Cerebellar nuclear complex (tissue), 1 donor: ENCODE measurements at places on chromosomes 2 and 18.
A peak's percentile ranks its signal among the peaks of the same experiment; 100 is the strongest.

GRCh38 chr2:124755386-124755785, 730.3 kb downstream of the CNTNAP5 start:
- no peak for DNase-seq

GRCh38 chr2:160419776-160420505, 73.7 kb downstream of the RBMS1 start:
- no peak for DNase-seq

- DNase-seq = no peak
Measured at GRCh38 chr2:62478093-62478580, 27.9 kb downstream of the TMEM17 start.

DNA sequence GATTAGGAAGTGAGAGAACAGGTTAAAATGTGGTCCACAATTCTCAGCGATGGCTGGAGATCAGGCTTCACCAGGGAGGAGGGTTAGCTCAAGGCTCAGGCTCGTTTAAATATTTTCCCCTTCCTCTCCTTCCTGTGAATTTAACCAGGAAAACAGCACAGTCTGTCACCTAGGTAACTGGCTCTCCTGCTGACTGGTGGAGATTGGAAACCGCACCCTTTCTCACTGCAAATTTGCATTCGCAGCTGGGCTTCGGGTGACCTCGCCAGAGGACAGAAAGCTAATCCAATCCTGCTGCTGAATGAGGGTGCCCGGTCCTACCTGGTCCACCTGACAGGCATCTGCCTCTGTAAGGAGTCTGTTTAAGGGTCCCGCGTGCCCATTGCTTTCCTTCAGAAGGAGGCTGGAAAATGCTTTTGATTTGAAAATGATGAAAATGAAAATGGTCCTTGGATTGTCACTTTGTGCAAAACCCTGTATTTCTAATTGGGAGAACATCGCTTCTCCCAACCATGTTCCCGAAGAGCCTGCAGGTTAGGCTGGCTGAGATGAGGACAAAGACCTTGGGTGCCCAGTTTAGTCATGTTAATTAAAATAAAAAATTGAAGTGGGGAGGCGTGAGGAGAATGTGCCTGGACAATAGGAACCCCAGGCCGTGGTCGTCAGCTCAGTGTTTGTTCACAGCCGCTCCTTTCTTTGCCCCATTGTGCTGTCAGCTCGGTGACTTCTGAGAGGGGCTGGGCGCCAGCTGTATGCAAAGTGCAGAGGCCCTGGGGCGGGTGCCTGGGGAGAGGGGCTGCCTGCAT, 43.4 kb upstream of the MTCL1 start:
- peak; percentile 25 for DNase-seq

- no peak for DNase-seq
Measured at GRCh38 chr2:215609089-215610032, 173.5 kb upstream of the FN1 start.

DNA sequence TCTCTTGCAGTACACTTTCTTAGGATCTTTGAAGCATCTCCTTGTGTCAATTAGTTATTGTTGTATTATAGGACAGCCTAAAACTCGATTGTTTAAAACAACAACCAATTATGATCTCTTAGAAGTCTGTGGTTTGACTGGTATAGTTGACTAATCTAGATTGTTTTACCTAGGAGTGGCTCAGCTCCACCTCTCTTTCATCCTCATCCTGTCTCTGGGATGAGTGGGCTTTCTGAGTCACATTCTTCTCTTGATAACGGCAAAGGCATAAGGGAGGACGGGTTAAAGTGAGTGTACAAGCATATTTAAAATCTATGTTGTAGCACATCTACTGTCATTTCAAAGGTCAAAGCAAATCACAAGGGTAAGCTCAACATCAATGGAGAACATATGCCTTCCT, 102.3 kb upstream of the GULP1 start:
- no peak for DNase-seq

DNA sequence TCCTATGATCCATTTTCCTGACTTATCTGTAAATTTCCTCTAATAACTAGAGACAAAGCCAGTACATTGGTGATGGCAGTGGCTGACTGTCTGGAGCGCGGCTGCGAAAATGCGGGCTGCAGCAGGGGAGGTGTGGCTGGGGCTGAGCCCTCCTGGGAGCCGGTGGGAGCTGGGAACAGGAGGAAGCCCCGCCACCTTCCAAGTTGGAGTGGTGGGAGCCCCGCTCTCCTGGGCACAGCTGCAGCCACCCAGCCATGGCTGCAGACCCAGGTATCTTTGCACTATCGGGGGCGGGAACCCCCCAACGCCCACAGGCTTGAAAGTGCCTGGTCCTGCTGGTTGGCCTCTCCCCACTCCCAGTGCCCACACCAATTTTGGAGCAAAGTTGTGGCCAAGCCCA, 633.0 kb upstream of the TMEFF2 start:
- no peak for DNase-seq

- DNase-seq = no peak
Measured at GRCh38 chr2:74186038-74186437, 7.4 kb upstream of the MOB1A start.

- DNase-seq = no peak
Measured at GRCh38 chr18:74074668-74075564, 72.7 kb downstream of the FBXO15 start.

DNA sequence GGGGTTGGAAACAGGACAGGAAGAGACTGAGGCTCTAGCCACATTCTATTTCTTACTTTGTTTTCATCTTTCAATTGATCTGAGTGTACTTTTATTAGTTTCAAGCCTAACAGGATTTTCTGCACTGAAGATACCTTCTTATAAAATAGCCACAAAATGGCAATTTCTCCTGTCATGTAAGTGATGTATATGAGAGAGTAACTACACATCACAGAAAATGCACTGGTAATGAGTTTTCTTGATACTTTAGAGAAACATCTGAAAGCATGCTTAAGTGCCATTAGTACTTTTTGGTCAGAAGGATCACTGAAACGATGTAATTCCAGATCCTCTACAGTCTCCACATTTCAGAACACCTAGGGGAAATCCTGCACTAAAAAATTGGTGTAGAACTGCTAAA, 104.8 kb downstream of the CABYR start:
- DNase-seq = no peak

- DNase-seq = no peak
Measured at GRCh38 chr2:204407204-204408014, 137.9 kb upstream of the PARD3B start.

GRCh38 chr2:10654069-10654468, 35.7 kb downstream of the NOL10 start:
- no peak for DNase-seq

- no peak for DNase-seq
Measured at GRCh38 chr2:221553333-221553732, 18.8 kb downstream of the EPHA4 start.

- peak; percentile 88 for DNase-seq
Measured at GRCh38 chr2:130729322-130730299, 741 bp downstream of the GPR148 start.

- no peak for DNase-seq
Measured at GRCh38 chr2:145771525-145771924, 1251.6 kb upstream of the ZEB2 start.

GRCh38 chr18:63897072-63897471, 9.6 kb downstream of the SERPINB2 start:
- no peak for DNase-seq

- DNase-seq = no peak
Measured at GRCh38 chr2:223642506-223642905, 40.3 kb upstream of the SCG2 start.

GRCh38 chr2:197107291-197108269, 181.1 kb upstream of the PGAP1 start:
- DNase-seq = no peak

DNA sequence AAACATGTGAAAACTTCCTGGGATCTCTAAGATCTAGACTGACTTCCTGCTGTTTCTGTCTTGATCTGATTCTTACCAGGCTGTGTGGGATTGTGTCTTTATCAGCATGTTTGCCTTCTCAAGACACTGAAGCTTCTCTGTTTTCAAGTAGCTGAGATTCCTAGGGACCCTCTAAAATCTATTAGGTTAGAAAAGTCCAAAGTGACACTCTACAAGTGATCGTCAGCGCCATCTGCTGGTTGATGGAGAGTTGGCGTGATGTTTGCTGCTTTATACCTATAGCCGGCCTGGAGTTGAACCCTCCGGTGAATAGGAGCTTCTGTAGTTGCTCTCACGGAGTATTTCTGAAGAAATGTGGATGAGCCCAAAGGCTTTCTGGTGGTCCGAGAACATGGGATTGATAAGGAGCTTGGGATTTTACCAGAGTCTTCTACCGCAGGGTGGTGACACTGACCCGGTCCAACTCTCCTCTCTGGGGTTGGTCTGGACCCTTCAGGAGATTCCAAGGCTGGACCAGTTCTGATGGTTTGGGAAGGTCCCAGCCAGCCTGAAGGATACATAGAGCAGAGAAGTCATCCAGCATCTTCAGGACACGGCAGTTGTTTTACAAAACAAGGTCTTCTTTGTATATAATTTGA, 96.0 kb upstream of the TTC39C start:
- no peak for DNase-seq

DNA sequence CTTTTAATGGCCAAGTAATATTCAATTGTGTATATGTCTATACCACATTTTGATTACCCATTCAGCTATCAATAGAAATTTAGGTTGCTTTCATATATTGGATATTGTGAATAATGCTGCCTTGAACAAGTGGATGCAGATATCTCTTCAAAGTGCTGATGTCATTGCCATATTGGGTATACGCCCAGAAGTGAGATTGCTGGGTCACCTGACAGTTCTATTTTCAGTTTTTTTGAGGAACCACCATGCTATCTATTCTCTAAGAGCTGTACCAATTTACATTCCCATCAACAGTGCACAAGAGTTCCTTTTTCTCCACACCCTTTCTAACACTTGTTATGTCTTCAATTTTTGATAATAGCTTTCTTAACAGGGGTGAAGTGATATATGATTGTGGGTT, 306.9 kb downstream of the ZNF516 start:
- DNase-seq = no peak

GRCh38 chr2:121502246-121502645, 28.4 kb upstream of the RNU4ATAC start:
- no peak for DNase-seq

GRCh38 chr18:3610813-3611212, 160.8 kb downstream of the TGIF1 start:
- no peak for DNase-seq

- DNase-seq = no peak
Measured at GRCh38 chr2:26861610-26862224, 13.8 kb downstream of the DPYSL5 start.

- no peak for DNase-seq
Measured at GRCh38 chr2:69227716-69228115, 159.3 kb downstream of the GFPT1 start.

GRCh38 chr2:117621326-117621725, 193.2 kb upstream of the DDX18 start:
- DNase-seq = no peak

- DNase-seq = peak; percentile 83
Measured at GRCh38 chr2:100213595-100213994, 71.2 kb upstream of the AFF3 start.

DNA sequence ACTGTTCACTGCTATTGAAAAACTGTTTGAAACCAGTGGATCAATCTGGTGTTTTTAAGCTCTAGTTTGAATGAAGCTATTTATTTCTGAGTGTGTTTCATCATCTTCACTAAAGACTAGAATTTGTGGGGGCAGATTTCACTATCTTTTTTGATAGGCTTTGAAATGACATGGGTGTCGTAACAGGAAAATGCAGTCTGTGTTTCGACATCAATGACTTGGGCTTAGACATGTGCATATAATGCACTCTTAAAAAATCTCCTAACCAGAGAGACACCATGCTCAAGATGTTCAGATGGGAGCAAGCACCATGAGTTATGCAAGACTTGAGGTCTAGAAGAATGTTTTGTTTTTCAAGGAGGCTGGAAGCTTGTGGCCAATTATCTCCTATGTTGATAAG, 221.6 kb downstream of the GPD2 start:
- no peak for DNase-seq

DNA sequence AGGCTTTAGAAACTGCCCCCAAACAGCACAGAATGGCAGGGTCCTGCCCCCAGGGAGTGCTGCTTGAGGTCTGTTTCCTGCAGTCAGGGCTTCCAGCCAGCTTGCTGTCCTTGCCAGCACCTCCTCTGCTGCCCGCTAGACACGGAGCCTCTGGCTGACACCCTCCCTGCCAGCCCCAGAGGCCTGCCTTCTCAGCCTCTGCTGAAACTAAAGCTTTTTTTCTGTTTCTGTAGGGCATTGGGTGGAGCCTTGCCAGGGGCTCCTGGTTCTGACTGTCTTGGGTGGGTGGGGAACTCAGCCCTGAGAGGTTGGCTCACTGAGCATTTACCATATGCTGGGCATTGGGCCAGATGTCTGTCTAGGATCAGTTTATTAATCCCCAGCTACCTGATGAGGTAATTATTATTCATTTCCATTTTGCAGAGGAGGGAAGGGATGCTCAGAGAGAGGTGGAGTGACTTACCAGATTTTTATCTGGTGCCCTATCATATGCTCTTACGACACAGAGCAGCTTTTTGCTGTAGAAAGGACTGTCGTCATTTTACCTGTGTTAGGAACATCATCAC, 35.4 kb downstream of the INPP4A start:
- peak; percentile 34 for DNase-seq
